ENCODE measurements at places on chromosomes 11 and 22.

DNA sequence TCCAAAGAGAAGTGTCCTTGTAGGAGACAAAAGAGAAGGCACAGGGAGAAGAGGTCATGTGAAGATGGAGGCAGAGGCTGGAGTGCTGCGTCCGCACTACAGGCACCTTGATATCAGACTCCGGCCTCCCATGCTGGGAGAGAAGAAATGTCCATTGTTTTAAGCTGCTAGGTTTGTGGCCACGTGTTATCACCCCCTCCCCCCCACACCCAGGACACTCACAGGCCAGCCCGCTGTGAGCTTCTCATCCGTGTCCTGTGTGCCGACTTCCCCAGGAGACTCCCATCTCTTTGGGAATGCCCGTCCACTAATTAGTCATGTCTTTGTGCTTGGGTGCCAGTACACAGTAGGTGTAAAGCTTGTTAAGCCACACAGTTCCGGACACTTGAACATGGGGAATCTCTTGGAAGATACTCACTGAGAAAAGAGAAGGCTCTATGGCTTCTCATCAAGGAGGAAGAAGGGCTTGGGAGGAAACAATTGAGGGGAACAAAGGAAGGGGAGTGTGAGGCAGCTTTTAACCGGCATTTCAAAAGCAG lies 1234.7 kb downstream of the TBC1D22A start:
- no peak for DNase-seq

DNA sequence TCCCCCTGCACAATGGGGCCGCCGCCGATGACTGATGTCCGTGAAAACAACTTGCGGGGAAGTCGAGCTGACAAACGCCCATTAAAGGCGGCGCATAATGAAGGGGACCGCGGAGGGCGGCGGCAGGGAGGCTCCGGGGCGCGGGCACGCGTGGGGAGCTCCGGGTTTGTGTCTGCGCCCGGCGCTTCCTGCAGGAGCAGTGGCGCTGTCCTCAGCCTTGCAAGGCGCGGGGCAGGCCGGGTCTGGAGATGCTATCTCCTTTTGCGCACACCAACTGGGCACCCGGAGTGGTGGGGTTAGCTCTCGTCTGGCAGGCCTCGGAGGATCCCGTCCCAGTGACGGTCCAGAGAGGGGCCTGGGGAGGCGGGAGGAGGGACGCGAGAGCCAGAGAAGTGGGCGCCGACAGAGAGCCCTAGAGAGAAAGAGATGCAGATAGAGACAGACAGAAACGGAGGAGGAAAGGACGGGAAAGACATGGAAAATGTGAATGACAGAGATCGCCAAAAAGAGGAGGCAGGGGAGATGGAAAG lies 390 bp upstream of the FGF3 start:
- DNase-seq: no peak

GRCh38 chr22:46078241-46079092 lies 71.9 kb upstream of the PPARA start:
- DNase-seq: no peak

- DNase-seq: no peak
These were observed 45.2 kb downstream of the APOL1 start for GRCh38 chr22:36298118-36298517.

DNA sequence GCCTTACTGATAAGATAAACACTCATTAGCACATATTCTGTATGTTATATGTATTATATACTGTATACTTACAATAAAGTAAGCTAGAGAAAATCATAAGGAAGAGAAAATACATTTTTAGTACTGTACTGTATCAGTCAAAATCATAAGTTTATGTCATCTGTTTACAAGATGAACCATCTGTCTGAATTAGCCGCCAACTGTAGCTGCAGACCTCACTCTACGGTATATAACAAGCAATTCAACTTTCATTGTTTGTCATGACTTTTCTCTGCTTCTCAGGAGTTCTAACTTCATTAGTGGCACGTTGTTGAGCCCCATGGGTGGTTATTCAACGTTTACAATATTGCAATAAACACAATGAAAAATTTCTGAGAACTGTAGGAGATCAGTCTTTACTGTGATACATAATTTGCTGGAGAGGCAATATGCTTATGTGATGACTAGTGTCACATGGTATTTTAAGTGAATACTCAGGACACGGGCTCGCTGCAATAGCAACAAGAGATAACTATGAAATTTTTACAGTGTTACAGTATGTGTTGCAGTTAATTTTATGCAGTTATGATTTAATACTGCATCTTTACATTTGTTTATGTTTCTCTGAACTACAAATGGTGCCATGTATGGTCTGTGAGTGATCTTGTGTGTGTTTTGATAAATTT lies 132.2 kb upstream of the CTSC start:
- no peak for DNase-seq

DNA sequence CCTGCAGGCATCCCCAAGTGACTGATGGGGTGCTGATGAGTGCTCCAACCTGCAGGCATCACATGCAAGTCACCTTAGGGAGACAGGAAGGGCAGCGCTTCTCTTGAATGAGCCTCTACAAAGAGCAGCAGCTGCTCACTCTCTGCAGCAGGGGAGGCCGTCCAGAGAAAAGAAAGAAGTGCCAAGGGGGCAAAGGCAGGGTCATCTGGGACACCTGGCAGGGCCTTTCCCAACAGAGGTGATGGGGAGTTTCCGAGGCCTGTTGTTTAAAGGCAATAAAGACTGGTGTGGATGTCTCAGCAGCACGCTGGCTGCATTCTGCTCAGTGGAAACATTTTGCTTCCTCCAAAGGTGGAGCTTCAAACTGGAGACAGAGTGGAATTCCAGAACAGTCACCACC lies 113.7 kb downstream of the ETS1 start:
- DNase-seq: no peak

- DNase-seq: peak; percentile 50
These were observed 605 bp upstream of the COPB1 start for GRCh38 chr11:14500181-14500651.

DNA sequence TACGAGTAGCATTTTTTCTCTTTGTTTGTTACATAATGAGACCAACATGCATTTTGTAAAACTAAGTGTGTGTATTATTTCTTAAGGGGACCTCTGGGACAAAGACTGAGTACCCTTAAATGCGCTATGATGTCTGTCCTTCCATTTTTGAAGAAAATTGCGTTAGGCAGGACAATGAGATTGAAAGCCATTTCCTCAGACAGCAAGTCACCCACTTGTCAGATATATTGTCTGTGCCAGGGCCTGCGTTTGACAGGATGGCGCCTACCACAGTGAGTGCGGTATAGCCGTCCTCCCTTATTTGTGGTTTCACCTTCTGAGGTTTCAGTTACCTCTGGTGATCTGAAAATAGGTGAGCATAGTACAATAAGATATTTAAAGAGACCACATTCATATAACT lies 2.2 kb downstream of the AP2A2 start:
- DNase-seq: peak; percentile 36

DNA sequence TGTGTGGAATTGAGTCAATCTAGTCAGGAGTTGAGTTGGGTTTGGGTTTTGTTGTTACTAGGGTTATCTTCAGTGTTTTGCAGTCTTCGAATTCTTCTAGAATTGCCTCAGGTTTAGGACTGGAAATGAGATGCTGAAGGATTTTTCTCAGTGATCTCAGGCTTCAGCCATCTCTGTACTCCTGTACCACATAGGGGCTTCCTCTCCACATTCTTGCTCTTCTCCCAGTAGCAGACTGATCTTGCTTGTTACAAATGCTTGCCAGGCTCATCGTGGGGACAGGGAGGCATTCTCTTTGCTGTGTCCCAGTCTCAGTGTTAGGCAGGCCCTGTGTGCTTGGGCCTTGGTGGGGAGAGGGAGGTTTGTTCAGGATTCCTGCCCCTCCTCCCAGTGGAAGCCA lies 96.1 kb downstream of the LRRC32 start:
- DNase-seq: no peak

DNA sequence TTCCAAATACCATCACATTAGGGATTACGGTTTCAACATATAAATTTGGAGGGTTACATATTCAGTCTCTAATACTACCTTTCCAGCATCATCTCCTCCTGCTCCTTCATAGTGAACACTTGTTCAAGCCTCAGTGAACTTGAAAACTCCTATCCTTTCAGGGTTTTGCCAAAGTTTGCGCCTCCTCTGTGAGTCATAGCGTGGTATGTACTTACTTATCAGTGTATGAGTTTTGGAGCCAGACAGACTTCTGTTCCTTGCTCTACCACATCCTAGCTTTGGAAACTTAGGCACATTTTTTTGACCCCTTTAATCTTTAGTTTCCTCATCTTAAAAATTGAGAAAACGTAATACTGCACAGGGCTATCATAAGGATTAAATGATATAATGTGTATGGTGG lies 160.1 kb upstream of the ZC3H12C start:
- DNase-seq: no peak

- DNase-seq: peak; percentile 62
These were observed 718 bp downstream of the FADS2 start for GRCh38 chr11:61828629-61829407.

DNA sequence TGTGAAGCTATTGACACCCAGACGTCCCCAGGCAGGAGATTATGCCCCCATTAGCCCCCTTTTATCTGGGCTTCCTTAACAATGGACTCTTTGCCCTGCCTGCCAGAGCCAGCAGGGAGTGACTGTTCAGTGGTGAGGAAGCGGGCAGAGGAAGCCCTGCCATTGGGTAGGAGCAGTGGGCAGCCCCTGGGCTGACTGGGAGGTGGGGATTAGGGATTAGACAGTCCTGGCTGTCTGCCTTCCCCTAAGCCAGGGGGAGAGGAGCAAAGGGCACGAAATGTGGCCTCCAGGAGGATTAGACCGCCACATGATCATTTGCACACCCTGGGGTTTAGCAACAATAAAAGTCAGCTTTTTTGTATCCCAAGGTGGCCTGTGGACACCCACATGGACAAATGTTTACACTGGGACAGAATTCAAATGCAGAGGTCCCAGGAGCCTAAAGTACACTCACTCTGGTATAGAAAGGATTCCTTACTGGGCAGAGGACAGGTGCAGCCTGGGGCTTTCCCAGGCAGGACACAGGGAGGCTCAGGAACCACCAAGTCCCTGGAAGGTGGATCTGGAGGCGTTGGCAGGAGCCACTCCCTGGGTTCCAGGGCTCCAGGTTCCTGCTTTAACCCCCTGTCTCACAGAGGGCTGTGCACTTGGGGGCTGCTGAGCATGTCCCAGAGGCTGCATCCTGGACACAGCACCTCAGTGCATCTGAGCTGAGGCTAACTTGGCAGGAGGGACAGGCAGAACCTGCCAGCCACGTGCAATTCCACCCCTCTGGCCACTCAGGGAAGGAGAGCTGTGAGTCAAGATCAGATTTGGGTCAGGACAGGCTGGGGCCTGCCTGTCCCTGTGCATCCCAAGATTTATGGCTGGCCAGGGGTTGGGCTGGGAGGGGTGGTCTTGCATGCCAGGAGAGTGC lies 2.1 kb downstream of the PNPLA3 start:
- no peak for DNase-seq

- no peak for DNase-seq
These were observed 38.2 kb downstream of the BMAL1 start for GRCh38 chr11:13315517-13316432.

- DNase-seq: no peak
These were observed 65.6 kb downstream of the LDLRAD3 start for GRCh38 chr11:36009473-36009872.

DNA sequence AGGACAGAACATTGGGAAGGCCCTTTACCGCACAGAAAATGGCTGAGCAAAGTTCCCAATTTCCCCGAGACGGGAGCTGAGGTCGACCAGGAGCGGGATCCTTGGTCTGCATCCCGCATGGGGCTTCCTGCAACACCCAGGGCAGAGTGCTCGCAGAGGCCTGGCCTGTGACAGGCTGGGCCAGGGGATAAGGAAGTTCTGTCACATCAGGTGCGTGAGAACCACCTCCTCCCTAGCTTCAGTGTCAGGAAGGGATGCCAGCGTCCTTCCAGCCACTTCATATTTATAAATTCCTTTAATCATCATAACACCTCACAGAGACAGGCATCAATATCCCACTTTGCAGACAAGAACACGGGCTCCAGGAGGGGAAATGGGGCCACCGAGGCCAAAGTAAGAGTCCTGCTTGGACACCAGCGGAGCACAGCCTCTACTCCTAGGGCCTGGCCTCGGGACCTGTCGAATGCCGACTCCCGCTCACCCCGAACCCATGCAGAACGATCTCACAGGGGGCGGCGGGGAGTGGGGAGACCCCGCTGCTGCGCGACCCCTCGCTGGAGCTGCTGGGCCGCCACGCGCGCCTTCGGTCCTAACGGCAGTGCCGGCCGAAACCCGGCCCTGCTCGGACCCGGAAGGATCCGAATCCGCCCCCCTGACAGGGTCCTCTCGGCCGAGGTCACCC lies 532 bp downstream of the BET1L start:
- DNase-seq: no peak

DNA sequence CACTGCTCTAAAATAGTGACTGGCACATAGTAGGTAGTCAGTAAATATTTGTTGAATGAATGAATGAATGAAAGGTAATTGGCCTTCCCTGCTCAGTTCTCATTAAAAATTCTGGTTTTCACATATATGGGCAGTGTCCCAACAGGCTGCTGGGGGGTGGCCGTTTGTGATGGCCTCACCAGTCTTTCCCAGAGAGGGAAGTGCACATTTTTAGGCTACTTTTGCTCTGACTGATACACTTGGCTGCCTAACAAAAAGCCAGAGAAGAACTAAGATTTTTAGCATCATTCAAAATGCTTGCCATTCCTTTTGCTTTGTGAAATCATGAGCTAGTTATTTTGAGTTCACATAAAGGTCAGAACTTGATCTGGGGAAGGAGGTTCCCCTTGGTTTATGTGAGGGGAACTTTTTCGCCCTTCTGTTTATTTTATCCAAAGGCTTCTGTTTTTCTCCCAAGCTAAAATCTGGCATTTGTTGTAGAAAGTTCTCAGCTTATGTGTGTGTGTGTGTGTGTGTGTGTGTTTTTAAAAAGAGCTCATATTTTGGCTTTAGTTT lies 83.1 kb downstream of the PTPRJ start:
- no peak for DNase-seq

DNA sequence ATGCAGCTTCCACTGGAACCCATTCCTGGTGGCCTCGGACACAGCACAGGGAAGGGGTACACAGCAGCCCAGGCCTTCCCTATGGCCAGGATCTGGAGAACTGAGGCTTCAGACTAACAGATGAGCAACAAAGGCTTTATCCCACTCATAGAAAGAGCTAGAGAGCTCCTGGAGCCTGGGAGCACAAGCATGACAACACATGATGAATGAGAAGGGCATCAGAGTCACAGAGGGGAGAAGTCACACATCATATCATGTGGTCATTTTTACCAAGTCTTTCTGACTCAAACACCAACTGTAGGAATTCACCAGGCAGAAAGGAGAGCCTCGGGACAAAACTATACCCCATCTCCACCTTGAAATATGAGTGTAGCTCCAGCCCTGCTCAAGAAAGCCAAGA lies 43.2 kb downstream of the NRXN2 start:
- DNase-seq: no peak

DNA sequence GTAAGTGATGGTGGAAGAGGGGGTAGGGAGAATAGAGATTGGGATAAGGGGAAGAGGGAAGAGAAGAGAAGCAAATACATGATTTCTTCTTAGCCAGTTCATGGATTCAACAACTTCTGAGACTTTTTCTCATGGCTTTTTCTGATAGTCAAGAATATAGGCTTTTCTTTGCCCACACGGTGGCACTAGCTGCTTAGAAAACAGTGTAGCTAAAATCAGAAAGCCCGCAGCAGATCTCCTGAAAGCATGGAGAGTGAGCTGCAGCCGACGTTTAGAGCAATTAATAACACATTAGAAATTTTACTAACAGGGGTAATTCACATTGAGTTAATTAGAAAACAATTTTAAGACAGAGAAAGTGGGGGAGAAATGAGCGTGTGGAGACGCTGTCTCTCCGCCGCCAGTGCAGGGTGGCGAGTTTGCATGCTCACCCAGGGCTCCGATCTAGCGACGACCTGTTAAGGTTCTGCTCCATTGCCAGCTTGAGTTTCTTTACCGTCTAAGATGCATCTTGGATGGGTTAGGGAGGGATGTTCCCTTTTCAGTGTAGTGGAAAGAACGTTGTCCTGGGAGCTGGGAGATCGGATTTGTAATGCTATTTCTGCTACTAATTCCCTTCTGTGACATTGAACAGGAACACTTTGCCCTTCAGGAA lies 3.3 kb upstream of the RAG1 start:
- DNase-seq: peak; percentile 53

Measured in activated CD4-positive, alpha-beta T cell treated with anti-CD3 and anti-CD28 coated beads, Interleukin-2, amount 50 U/mL, for 16 hours (primary cell).